LHCN-M2 (cell line): ENCODE measurements at places on chromosomes 5 and 9. TPM values are rescaled to one million over a fixed set of nuclear protein-coding genes. Genes with fewer than 3 reads are reported as not detected.

PCDHA7 gene
- 0.11 and 0.19 TPM in 2 replicates for total RNA-seq

DNA sequence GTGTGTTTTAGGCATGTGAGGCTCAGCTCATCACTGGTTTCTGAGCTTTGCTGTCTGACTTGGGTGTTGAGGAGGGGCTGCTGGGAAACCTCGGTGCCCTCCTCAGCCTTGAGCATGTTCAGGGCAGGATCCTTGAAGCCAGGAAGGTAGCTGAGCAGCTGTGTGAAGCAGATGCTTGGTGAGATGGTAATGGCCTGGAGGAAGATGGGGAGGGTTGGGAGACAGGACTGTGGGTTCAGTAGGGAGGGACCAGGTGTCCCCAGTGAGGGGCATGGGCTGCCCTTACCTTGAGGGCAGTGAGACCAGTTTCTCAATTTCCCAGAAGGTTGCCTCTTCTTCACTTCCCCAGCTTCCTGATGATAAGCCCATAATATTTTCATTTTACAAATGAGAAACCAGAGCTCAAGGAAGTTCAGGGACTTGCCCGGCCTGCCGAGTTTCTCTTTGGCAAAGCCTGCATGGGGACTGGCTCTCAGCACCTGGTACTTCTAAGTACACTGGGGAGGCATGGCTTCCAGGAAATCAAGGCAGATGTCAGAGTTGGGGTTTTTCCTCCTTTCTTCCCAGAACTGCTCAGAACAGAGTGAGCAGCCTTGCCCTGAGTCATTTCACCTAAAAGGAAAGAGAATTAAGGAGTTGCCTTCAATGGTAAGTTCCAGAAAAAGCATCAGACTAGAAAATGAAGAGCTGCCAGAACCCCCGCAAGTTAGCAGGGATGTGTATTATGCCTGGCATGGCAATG, 225.7 kb downstream of the MAST4 start:
- no peak for DNase-seq

- no peak for DNase-seq
Observed at GRCh38 chr9:106982636-106983035, 119.7 kb downstream of the ZNF462 start.

DNA sequence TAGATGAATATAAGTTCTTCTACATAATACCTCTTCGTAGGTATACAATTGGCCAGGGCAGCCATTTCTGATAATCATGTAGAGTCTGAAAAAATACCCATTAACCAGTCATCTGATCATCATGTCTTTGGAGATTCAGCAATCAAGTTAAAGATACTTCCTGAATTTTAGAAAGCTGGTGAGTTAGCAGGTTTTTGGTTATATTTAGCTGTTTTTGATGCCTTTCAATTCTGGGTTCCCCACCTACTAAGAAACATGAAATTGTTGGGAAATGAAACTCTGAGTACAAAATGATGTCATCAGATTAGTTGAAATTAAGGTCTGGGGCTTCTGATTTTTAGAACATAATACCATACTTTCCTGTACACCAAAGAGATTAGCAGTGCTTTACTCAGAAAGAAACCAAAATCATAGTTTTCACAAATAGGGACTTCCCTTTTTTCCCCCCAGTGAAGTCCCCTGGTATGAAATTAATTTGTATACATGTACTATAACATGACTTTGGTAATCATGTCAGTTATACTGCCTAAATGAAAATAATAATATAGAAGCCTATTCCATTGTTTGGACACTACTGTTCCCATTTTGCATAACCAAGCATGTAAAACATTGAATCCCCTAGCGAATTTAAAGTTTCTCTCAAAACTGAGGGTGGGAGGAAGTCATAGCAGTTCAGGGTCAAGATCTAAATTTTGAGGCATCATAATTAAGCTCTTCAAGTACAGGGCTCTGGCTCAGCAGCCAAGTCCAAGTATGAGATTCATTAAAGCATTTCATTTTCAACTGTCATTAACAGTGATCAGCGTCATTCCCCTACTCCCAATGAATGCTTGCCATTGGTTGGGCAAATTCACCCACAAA, 17.9 kb downstream of the PRLR start:
- no peak for DNase-seq

DNA sequence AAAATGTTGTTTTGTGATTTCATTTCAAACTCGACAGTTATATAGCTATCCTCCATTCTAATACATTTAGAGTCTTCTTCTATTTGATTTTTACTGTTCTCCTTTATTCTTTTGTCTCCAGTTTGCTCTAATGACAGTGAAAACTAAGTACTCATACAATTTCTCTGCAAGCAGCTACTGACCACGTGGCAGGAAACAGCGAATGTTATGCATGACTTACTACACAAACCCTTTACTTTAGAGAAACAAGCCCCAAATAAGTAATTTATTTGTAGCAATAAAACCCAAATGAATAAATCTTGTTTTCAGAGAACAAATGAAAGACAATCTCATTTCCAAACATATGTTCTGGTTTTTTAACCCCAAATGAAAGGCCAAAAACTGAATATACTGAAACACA, 41.9 kb downstream of the CDH6 start:
- DNase-seq = no peak

DNA sequence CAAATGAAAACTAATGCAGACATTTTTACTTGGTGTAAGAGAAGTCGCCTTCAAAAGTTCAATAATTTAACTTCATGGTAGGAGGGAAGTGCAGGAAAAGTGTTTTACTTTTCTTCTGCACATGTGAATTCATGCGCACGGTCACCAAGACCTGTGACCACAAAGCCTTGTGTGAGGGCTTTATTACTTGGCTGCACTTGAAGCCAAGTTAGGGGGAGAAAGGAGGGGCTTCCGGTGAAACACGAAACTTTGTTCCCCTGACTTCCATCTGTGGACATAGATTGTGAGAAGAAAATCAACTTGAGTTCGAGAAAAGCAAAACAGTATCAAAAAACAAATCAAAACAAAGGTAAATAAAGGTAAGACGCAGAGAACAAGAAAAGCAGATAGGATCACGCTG, 239.9 kb downstream of the ROR2 start:
- DNase-seq = no peak

DNA sequence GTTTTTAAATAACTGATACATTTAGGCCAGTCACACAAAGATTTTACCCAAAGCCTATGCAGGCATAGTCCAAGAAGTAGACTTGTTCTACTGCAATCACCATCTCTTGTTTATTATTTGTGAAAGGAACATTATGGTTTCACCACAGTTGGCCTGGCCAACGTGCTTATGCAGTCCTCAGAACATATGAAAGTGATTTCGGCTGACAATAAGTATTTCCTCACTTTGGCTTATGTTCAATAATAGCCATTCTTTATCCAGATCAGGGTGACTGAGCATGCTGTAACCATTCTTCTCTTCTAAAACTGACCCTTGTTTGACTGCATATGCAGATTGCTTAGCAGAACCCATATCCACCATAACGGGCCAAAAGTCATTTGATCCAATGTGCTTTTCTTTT, 76.6 kb upstream of the CCDC152 start:
- DNase-seq = no peak

FCN1 gene
- total RNA-seq = not detected in 2 replicates

NEK6 gene
- 62.8 and 72.6 TPM in 2 replicates for total RNA-seq
